Hippocampal formation (tissue), 2 donors: ENCODE measurements at places on chromosomes 13 and 19.

GRCh38 chr13:27505792-27506191, 55.4 kb upstream of the MTIF3 start:
- no peak for DNase-seq

DNA sequence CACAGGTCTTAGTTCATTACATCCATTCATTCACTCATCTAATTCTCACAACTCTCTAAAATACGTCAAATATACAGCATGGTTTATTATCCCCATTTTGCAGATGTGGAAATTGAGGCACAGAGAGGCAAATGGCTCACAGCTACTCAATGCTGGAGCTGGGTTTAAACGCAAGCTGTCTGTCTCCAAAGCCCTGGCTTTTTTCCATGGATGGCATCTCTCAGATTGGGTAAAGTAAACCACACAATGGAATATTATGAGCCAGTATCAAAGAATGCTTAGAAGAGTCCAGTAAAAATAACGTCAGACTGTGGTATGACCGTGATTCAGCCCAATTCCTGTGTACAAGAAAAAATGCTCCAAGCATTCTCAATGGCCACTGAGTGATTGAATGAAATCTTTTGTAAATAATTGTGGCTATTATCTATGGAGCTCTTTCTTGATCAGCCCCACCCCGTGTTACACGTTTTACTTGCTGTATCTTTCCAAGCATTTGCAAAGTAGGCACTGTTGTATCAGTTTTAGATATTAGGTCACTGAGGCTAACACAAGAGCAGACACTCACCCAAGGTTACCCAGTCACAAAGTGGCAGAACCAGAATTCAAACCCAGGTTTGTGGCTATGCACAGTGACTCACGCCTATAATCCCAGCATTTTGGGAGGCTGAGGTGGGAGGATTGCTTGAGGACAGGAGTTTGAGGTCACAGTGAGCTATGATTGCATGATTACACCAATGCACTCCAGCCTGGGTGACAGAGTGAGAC, 5.5 kb upstream of the ACP7 start:
- peak; percentile 54 for DNase-seq

DNA sequence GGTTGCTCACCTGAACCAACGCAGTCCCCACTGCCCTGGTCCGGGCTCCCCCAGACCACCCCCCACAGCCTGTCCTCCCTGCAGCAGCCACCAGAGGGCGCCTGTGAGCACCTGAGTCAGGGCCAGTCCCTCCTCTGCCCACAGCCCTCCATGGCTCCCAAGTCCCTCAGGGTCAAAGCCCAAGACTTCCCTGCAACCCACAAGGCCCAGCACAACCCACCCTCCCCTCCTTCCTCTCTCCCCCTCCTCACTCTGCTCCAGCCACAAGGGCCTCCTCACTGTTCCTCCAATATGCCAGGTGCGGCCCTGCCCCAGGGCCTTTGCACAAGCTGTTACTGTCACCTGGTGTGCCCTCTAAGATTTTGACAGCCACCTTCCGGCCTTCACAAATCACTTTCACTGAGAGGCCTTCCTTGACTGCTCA, 10.9 kb downstream of the GNA15 start:
- no peak for DNase-seq

DNA sequence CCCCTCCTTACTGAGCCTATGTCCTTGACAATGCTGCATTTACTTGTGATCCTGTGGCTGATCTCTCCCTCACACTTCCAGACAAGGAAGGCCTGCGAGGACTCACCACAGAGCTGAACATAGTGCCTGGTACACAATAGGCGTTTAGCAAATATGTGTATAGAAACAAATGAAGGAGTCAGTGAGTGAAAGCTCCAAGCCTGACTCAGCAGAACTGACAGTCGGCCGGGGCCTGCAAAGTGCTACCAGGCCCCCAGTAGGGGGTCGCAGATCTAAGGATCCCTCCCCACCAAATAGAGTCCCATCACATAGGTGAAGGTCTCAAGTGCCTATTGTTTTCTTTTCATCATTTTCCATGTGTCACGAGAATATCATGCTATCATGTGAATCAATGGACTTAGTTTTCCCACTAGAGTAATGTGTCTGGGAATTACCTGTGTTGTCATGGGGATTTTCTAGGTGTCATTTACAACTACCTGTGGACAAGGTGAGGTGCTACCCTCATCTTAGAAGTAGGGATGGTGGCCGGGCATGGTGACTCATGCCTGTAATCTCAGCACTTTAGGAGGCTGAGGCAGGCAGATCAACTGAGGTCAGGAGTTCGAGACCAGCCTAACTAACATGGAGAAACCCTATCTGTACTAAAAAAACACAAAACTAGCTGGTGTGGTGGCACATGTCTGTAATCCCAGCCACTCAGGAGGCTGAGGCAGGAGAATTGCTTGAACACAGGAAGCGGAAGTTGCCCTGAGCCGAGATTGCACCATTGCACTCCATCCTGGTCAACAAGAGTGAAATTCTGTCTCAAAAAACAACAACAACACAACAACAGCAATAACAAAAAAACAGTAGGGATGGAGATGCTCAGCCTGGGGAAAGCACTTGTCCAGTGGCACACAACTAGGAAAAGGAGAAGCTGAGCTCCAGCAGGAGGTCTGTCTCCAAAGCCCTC, 50.3 kb upstream of the CYP2A7 start:
- no peak for DNase-seq

DNA sequence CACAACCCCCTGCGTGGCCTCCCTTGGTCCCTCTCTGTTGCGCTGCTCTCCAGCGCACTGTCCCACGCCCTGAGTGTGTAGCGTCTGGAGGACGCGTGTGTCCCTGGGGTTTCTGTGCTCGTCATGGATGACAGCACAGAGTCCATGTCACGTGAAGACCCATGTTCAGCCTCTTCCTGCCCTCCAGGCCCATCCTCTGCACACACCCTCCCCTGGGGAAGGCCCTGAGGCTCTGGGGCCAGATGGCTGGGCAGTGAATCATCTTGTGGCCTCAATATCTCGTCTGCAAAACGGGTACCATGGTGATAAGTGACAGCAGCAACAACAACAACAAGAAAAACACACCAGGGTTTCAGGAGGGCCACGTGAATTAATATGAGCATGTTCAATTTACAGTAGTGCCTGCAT, 71.5 kb upstream of the ARHGEF7 start:
- DNase-seq = no peak

GRCh38 chr13:26457212-26457611, 100.3 kb upstream of the WASF3 start:
- DNase-seq = no peak

DNA sequence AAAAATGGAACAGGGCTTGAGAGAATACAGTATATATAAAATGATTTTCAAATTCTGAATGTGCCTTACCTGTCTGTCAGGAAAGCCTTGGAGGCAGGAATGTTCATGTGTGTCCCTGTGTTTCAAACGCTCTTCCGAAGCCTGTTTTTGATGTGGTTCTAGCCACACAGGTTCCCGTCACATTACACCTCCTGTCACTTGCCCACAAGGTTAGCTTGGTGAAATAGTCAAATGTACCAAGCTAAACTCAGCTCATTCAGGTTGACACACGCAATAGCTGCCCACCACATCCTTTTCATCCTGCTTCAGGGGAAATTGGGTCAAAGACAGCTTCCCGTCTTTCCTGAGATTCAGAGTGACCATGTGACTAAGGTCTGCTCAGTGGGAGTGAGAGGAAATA, 574.0 kb downstream of the EFNB2 start:
- DNase-seq = no peak

- no peak for DNase-seq
Observed at GRCh38 chr13:109211616-109212015, 574.8 kb downstream of the IRS2 start.

DNA sequence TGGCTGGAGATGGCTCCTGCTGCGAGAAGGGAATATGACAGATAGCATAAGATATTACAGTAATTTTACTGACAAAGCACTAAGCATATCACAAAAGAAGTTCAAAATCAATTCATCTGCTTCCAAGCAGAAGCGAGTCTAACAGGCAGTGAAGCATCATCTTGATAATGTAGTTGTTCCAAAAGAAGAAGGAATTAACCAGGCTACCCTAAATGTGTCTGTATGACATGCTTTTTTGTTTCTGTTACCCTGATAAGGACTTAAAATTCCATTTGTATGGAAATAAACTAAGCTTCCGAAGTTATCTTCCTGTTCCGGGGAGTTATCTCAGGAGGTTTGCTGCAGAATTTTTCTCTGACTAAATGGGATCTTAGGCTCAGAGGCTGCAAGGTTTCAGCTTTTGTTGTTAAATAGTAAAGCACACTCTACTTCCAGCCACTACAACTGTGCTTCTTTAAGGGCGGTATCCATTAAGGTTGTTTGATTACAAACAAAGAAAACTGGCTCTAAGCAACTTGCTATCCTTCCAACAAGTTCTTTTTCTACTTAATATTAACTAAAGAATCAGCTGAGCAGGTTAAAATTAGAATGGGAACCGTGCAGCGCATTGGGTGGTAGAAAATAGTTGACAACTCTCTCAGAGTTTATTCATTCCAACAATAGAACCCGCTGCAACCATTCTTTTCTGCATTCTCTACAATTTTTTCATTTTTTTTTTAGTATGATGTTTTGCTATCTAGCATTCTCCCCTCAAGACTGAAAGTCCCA, 607.3 kb downstream of the UQCRFS1 start:
- no peak for DNase-seq

DNA sequence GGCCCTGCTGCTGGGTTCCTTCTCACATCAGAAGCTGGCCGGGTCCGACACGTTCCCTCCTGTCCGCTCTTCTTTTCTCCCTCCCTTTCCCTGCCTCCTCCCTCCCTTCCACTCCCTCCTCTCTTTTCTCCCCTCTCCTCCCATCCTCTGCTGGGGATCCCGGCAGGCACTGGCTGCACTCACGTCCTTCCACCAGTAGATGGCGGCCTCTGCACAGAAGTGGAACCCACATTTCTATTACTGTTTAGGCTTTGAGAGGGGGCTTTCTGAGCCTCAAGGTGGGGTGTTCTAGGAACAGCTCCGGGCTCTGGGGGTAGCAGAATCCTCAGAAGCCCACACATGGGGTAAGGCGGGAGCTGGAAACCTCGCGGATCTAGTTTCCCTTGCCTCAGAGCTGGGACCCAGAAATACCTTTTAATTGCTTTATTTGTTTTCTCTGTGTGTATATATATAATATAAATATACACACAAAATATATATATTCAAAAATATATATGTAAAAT, 294.2 kb downstream of the ZNF536 start:
- DNase-seq = peak; percentile 25

- no peak for DNase-seq
Observed at GRCh38 chr13:88115976-88116375, 444.8 kb downstream of the SLITRK5 start.

DNA sequence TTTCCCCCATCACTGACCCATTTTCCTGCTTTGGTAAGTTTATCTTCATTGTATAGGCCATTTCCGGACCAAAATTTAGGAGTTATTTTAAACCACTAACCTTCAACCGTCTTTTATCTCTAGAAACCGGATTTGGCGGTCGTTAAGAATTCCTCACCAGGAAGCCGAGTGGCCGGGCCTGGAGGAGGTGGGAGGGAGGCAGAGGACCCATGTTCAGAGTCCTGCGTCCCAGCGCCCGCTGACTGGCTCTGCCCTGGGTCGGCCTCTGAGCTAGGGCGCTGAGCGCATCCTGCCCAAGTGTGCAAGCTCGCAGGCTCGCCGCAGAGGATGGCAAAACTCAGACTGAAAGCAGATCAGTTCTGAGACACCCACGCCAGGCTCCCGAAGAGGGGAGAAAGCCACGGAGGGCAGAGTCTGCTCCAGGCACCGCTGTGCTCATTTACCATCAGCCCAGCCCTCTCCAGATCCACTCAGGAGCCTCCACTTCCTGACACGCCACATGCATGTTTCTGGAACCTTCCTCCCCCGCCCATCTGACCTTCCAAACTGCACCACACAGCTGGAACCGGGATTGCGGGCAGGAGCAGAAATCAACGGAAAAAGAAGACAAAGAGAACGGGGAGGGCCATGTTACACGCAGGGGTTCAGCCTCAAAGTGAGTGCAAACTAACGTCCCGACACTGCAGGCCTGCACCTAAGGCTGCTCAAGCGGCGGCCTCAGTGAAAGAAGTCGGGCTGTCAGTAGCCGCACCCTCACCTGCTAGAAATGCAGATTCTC, 8.3 kb downstream of the COL4A1 start:
- no peak for DNase-seq
